AG10803 (cell line): ENCODE measurements at places on chromosomes 11 and 22.

DNA sequence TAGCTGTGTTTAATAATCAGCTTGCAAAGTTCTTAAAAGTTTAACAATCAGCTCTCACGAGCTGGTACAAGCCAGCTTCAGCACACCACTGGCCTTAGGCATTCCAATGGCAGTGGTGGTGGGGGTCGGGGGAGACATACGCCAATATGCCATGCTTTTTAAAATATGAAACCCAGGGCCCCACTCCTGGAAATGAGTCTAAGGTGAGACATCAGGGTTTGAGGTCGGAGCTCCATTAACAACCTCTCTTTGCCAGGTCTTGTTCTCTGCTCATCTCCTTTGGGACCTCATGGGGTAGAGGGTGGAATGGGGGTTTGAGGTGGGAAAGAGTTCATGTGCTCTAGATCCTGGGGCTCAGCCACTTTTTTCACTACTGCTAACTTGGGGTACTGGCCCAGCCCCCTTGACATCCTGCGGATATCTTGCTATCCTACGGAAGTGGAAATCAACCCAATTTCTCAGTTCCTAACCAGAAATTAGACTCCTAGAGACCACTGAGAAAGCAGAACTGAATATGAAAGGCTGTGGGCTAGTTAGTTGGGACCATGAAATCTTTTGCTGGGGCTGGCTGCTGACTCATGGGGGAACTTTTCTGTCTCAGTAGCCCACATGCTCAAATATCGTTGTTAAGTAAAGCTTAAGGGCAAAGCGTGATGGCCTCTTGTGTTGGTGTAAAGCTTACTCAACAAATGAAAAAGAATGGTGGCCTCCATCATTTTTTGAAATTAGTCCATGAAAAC, 90.1 kb downstream of the PDHX start:
- no peak for DNase-seq

DNA sequence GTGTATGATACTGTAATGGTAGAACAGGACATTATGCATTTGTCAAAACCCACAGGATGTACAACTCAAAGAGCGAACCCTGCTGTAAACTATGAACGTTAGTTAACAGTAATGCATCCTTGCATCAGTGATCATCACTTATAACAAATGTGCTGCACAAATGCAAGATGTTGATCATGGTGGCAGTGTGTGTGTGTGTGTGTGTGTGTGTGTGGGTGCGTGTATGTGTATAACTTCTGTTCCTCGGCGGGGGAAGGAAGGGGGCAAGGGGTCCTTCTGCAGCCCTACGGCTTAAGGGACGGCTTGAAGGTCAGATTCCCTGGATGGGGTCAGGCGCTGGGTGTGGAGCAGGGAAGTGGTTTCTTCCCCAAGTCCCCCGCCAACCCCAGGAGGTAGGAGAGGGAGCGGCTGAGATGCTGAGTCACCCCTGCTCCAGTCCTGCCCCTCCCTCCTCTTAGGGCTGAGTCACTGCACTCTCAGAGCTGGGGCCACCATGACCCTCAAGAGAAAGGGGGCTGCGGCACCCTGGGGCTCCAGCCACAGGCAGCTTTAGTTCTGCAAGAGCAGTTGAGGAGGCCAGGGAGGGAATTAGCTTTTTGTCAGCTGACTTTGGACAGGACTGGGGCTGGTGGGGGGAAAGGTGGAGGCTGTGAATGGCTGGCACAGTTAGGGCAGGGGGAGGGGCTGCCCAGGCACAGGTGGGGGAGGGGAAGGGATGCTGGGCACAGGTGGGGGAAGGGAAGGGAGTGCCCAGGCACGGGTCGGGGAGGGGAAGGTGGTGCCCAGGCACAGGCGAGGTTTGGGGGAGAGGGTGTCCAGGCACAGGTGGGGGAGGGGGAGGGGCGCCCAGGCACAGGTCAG, 8.8 kb upstream of the CTSD start:
- DNase-seq, result peak; percentile 88

- DNase-seq, result no peak
Measured at GRCh38 chr11:46049325-46049897, 71.8 kb downstream of the PHF21A start.

- DNase-seq, result no peak
Measured at GRCh38 chr22:49569286-49570031, 258.2 kb downstream of the BRD1 start.

DNA sequence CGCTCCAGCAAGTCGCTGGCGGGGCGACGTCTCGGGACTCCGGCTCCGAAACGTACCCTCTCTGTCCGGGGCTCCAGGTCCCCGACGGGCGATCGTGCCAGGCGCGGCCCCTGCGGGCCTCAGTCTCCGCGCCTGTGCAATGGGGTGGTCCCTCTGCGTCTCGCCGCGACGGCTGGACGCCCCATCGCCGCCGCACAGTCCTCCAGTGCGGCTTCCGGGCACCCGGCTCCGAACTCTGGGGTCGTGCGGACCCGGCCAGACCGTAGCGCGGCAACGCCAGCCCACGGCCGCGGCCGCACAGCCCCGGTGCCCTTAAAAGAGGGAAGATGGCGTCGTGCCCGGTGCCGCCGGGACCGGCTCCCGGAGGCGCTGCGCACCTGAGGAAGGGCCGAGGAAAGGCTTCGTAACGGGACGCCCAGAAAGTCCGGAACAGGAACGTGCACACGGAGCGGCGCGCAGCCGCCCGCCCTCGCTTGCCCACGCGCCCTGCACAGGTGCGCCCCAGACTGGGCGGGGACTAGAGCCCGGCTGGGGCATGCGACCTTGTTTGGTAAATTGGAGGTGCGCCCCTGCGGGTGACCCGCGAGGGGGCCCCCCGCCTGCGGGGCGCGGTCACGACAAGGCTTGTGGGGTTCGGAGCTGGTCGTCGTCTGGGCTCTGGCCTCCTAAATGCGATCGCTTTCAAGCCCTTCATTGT, 525 bp downstream of the BIK start:
- no peak for DNase-seq

GRCh38 chr22:31611061-31611760, 50.8 kb downstream of the PISD start:
- no peak for DNase-seq

DNA sequence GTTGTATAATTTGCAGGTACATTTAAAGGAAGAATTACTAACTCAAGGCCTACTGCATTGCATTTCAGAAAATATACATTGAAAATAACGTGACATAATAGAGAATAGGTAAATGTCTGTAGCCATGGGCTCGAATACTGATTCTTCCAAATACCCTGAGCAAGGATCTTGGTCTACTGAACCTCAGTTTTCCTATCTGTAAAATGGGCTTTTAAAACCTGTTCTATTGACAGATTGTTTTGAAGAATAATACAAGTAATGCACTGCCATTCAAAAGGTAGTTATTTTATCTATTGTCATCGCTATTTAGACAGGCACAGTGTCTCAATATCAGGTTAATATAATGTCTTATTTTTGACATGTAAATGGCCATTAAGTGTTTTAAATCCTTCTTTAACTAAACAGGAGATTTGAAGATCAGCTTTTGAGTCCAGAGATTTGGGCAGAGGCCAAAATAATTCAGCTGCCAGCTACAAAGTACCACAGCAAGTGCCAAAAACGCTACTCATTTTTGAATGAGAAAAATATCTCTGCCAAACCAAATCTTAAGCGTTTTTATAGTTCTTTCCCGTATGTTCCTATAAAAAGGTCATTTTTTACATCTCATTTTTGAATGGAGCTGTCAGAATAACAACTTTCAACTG, 56.7 kb downstream of the CTSC start:
- DNase-seq, result peak; percentile 41

DNA sequence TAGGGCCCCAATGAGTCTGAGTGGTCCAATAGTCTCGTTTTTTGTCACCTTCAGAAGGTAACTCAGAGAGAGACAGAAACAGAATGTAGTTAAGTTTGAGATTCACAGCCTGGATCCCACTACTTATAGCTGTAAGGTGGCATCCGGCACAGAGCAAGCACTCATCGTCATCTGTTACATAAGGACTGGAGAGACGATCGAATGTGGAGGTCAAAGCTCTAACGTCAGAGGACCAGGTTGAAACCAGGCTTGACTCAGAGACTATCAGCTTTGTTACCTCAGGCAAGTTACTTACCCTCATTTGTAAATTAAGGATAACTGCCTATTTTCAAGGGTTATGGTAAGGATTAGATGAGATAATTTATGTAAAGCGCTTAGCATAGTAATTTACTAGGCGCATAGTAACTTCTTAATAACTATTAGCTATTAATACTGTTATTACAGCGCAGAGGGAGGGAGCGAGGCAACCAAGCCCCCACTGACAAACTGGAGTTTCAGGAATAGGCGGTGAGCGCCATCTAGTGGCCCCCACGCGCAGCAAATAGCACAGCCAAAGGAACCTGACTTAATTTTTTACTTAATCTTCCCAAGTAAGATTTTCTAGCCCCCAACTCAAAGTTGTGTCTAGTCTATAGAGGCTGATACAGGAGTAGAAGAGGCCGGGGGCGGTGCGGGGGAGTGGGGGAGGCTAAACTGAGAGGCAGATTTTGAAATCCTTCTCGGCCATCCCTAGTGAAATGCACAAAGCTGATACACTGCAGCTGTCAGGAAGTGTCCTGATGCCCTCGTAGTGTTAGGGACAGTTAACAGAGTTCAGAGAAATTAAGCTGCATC, 29.0 kb upstream of the API5 start:
- peak; percentile 28 for DNase-seq

DNA sequence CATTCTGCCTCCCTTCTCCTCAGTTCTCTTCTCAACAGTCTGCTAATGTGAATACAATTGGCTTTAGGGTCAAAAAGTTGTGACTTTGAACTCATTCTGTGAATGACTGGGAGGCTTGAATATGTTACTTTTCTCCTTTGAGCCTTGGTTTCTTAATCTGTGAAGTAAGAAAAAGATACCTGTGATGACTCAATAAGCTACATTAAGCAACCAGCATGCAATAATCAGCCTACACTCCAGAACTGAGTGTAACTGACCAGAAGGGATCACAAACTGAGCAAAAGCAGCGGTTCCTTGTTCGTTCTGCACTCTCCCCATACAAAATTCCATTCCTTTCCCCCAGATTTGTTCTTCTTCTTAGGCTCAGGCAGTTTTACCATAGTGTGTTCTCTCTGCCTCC, 23.4 kb downstream of the ZNF202 start:
- DNase-seq, result no peak

DNA sequence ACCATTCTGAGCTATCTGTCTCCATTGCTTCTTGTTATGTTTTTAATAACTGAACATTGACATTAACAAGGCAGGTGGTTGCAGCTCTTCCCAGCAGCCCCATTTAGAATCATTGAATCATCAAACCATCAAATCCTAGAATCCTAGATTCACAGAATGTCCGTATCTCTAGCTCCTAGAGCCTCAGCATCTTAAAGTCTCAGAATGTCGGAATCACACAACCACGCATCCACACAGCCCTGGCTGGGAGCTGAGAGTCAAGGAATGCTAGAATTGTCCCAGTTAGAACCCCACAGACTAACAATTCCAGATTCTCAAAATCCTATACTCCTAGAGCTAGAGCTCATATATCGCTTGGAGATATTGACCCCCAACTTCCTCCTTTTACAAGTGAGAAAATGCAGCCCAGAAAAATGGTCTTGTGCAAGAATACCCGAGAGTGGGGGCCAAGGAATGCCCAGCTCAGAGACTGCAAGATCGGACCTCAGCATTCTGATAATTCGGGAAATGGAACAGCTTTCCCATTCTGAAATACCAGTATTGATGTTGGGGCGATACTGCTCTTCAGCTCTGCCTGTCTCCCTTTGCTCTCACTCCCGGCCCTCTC, 38.8 kb downstream of the PDE2A start:
- DNase-seq, result no peak
